ENCODE measurements at places on chromosomes 13 and 19. TPM values are rescaled to one million over a fixed set of nuclear protein-coding genes. Genes with fewer than 3 reads are reported as not detected.

The ZNF491 gene
- 1.9 TPM for total RNA-seq

DNA sequence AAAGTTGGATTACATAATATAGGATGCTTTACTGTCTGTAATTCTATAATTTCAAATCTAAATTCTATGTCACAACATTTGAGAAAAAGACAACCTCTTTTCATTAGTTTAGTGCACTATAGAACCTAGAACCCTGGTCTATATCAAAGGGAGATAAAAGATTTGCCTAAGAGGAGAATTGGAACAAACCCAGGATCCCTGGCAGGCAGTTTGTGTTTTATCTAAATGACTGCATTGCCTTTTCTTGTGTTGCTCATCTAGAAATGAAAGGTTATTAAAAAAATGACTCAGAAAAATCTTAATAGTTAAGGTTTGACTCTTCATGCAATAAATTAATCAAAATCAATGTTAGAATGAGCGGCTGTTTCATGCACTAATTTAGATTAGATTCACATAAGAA, 96.7 kb downstream of the PCDH9 start:
- DNase-seq, result no peak

DNA sequence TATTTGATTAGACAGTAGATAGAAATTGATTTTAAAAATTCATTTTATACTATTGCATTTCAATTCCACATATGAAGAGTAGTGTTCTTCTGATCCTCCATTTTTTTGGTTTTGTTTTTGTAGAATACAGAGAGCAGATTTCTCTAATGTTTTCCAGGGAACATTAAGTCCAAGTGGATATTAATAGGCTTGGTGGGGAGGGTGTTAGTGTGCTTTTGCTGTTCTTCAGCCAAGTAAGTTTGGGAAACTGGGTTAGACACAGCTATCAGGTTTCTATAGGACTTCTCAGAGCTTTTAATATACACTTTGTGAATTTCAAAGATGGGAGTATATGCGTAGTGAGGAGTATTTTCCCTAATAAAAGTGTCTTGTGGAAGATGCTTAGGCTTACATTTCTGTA, 21.8 kb downstream of the NAA16 start:
- DNase-seq, result no peak

GRCh38 chr19:8596168-8596567, 14.3 kb downstream of the ADAMTS10 start:
- no peak for DNase-seq

GRCh38 chr13:52001120-52001731, 10.0 kb downstream of the ATP7B start:
- peak; percentile 18 for DNase-seq

DNA sequence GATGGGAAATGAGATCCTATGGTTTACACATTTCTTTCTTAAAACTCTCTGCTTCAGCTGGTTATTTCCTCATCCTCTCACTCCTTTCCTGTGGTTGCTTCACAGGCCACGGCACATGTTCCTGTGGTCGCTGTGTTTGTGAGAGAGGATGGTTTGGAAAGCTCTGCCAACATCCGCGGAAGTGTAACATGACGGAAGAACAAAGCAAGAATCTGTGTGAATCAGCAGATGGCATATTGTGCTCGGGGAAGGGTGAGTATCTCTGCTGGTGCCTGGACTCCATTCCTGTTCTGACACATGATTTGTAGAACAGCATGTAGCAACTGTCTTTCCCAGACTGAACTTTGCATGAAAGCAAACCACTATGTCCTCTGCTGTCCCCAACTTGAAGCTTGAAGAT, 254.2 kb downstream of the ITGBL1 start:
- no peak for DNase-seq

- no peak for DNase-seq
Measured at GRCh38 chr13:22103046-22104027, 432.5 kb downstream of the FGF9 start.

The CAB39L gene
- 1.3 TPM for total RNA-seq

DNA sequence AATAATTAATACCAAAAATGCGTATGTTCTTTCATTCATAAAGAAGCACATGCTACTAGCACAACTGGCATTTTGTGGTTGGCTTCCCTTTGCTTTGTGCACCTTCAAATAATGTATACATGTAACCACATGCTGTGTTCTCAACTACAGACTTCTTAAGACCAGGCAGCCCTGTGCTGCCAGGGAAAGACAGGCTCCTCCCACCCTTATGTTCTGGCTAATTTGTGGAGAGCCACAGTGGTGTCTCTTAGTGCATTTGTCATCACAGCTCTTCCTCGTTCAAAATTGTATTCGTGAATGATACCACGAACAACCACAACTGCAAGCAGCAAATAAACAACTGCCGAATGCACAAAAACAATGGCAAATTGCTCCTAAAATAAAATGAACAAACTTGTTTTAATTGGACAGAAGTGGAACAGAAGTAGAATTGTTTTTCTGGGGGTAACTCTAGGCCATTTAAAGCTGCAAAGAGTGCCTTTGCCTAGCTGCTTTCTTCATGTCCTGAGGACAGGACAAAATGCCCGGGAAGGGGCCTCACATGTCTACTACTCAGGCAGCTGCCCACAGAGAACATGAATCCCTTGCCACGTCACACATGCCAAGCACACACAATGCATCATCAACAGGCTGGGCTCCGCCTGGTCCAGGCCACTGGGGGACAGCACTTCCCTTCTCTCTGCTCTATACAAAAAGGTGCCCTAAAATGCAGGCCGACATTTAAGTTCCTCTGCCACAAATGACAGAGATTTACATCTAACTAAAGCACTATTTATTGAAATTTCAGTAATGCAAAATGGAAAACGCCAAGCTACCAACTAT, 21.7 kb downstream of the IRS2 start:
- peak; percentile 46 for DNase-seq

DNA sequence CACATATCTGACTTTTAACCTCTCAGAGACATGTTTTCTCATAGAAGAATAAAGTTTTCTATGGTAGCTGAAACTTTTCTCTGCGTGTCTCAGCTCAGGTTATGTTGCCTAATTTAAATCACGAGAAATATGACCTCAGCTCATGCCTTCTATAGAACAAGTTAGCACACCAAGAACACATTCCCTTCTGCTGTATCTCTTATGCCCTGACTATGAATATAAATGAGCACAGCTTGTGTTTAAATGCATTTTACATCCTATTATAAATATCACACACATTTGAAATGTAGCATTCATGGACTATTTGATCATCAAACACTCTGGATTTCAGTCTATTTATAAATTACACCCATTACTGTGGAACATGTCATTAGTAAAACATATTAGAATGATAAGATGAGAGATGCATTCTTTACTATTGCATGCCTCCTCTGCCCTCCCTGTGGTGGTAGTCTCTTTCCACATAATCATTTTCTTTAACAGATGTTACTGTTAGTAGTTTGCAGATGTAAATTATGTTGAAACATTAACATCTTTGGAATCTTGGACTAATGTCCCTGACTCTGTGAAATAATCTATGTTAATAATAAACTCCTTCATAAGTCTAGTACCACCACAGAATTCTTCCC, 2044.9 kb upstream of the PCDH20 start:
- DNase-seq, result no peak

The EFNA2 gene
- not detected for total RNA-seq

The IGLON5 gene
- total RNA-seq, result 1.1 TPM
